ENCODE measurements at places on chromosomes 6 and 20.

DNA sequence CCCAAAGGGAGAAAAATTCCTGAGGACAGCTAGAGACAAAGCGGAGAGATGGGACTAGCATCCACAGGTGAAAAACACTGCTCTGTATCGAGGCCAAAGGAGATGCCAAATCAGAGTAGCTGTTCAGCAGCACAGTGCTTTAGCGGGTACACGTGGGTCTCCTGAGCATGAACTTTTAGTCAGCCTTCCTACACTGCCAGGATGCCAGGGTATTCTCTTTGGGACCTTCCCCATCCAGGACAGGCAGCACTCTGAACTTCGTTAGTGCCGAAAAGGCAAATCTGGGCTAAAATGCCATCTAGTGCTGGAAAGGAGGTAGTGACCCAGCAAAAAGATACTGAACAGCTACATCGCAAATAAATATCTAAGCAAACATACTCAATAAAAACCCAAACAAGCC lies 64.9 kb downstream of the C6orf58 start:
- DNase-seq, result no peak

DNA sequence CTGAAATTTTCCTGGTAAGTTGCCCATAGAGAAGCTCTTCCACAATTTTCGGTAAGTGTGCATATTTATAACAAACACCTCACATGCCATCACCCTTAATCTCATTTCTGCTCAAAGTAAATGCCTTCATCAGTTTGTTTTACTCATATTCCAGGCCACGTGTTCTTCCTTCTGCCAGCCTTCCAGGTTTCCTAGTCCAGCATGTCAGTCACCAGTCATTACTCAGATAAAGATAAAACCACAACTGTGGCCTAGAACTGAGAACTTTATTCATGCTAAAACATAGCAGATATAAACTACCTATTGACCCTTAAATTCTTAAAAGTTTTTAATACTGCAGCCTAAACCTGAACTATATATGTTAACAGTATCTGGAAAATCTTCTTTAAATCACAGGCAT lies 149.5 kb upstream of the SLC22A16 start:
- DNase-seq, result no peak

- no peak for DNase-seq
Observed at GRCh38 chr6:46190889-46191288, 20.1 kb upstream of the ENPP5 start.

DNA sequence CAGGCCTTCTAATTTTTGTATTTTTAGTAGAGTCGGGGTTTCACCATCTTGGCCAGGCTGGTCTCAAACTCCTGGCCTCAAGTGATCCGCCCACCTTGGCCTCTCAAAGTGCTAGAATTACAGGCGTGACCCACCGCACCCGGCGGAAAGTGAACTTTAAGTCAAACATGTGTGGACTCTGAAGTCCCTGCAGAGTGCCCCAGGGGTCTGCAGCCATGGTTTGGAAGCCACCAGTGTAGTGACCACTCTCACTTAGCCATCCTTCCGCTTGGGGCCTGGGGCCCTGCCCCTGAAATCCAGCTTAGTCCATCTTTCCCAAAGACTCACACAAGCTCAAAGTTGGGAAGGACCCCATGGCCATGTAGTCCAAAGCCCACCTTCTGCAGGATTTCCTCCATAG lies 164.5 kb downstream of the GRM4 start:
- DNase-seq, result no peak

DNA sequence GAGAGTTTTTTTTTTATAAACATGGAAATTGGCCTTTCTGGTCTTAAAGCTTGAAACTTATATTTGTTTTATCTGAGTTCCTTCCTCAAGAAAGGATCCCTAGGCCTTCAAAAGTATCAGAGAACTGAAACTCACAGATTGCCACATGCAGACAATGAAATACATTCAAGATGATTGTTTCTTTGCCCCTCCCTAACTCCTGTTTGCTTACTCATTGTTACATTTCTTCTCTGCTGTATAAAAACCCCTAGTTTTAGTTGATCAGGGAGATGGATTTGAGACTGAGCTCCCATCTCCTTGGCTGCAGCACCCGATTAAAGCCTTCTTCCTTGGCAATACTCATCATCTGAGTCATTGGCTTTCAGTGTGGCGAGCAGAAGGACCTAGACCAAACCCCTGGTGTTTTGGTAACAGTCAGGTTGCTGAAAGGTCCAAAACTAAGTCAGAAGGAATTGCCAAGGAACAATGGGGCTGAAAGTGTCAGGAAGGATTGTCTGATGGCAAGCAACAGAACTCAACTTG lies 132.3 kb upstream of the SULF2 start:
- DNase-seq, result no peak

- no peak for DNase-seq
Observed at GRCh38 chr6:163608204-163608644, 193.7 kb downstream of the QKI start.

GRCh38 chr6:80380566-80380965 lies 274.1 kb downstream of the BCKDHB start:
- DNase-seq, result no peak

DNA sequence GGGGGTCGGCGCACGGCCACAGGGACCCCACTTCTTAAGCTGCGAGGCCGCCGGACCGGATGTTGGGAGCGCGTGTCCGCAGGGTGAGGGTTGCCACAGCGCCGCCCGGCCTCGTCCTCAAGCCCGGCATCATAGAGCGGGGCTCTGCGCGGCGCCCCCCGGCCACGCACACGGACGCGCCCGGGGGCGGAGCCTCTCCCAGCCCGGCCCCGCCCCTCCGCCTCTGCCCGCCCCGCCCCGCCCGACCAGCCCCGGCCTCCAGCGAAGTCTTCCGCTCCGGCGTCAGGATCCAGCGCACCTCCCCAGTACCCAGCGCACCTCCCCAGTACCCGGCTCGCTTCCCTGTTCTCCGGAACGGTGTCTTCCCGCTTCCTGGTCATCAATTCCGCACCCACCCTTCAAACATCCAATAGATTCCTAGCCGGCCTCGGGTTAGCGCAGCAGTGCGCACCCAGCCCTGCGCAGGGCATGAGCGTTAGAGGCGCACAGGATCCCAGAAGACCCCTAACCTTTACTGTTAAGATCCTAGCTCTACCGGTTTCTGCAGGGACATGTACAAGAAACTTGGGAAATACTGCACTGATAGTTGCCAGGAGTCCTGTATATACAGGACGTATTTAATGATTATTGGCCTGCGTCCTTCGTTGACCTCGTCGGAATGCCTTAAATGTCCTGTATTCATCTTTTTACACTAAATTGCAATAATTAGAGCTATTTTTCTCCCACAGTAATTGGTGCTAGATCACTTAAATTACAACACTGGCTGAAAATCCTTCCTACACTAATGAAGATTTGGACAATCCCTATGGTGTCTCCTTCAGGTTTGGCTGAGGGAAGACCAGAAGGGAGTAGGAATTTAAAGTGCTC lies 535 bp upstream of the DNAAF9 start:
- DNase-seq, result peak; percentile 81

GRCh38 chr6:90178384-90178855 lies 118.2 kb downstream of the BACH2 start:
- no peak for DNase-seq

DNA sequence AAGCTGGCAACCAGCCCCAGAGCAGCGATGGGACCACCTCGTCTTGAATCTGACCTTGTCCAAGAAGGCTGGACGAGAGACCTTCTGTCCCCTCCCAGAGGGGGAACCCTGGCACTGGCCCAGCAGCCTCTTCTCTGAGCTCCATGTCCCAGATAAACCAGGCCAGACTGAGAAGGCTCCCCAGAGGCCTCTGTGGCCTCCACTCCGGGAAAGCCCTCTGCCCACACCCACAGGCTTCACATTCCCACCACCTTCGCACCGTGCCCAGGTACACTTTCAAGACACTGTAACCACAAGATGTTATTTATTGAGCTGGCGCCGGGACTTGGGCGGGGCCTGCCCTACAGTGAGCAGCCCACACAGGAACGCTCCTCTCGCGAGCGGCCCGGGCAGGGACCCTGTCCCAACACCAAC lies 33.2 kb downstream of the ADA start:
- no peak for DNase-seq

DNA sequence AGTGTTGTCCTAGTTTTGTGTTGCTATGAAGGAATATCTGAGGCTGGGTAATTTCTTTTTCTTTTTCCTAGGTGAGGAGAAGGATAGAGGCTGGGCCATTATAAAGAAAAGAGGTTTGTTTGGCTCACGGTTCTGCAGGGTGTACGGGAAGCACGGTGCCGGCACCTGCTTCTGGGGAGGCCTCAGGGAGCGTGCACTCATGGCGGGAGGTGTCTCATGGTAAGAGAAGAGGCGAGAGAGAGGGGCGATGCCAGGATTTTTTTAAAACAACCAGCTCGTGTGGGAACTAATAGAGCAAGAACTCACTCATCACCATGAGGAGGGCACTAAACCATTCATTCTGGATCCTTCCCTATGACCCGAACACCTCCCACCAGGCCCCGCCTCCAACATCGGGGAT lies 14.2 kb upstream of the NPBWR2 start:
- no peak for DNase-seq

DNA sequence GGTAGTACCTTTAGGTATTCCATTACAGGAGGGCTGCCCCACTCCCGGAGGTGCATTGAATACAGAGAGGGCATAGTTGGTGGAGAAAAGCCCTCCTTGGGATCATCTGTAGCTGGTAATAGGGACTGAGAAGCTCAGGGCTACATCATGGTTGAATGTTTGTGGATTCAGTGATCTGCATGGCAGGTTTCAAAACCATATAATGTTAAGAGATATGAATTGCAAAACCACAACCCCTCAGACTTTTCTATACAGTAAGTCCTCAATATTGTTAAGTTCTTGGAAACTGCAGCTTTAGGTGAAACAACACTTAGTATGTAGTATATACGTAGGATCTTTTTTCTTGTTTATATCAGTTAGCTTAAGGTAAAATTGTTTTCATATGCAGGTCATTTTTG lies 11.3 kb downstream of the TULP4 start:
- DNase-seq, result no peak

DNA sequence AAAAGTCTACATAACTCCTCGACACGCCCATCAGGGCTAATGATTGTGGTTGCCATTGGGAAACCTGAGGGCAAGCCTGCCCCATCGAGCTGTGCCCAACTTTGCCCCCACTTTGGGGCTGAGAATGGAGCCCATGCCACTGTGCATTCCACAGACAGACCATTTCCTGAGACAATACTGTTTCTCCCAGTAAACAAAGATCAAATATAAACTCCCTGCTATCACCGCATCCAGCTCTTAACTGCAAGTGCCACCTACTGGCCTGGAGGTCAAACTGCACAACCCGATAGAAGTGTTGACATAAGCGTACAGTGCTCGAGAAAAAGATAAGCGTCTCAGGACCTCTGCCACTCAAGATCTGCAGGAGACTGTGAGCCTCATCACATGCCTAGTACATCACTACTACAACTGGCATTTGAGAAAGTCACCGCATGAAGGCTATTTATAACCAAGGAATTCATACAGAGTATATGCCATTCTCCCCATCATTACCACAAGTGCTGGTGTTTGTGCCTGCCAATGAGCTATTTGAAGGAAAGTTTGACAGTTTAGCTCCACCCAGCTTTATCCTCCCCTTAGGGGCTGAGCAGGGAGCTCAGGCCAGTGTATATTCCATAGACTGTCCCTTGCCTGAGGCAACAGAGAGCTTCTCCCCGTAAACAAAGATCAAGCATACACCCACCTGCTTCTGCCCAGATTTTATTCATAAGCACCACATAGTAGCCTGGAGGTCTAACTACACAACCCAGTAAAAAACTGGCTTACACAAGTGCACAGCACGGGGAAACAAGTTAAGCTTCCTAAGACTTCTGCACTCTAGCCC lies 4.5 kb upstream of the DEFB126 start:
- DNase-seq, result no peak
